ENCODE measurements at places on chromosomes 5 and 9. TPM values are rescaled to one million over a fixed set of nuclear protein-coding genes. Genes with fewer than 3 reads are reported as not detected.

SPATA31C1 gene
- not detected for total RNA-seq

SPATA6L gene
- 0.13 TPM for total RNA-seq

CAMK4 gene
- total RNA-seq, result 0.39 TPM

SMIM33 gene
- total RNA-seq, result not detected

CSF1R gene
- total RNA-seq, result 0.05 TPM

CTXN3 gene
- total RNA-seq, result not detected

ZFP2 gene
- 1.2 TPM for total RNA-seq

GARIN3 gene
- total RNA-seq, result not detected

NCBP1 gene
- total RNA-seq, result 30.1 TPM

ARHGEF37 gene
- total RNA-seq, result 3.2 TPM

CCNJL gene
- 35.0 TPM for total RNA-seq

TMEM252 gene
- not detected for total RNA-seq

CCDC171 gene
- total RNA-seq, result 1.5 TPM

All from Panc1 (cell line).